ENCODE measurements at places on chromosomes 4 and X.

GRCh38 chr4:160034501-160034900, 931.6 kb downstream of the RAPGEF2 start:
- no peak for DNase-seq

DNA sequence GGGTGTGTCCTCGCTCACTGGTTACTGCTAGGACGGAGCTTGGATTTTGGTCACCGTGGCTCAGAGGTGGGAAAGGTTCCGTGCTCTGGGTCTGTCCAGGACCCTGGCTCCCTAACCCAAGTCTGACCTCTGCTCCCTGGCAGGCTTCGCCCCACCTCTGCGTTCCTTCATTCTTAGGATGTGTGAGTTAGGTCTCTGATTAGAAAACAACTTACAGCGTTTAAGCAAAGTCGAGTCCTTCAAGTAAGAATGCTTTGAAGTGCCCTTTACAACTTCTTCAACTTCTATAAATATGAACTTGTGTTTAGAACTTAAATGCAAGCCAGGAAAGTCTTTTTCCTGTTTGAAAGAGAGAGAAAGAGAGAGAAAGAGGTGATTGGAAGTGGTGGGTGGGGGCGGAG, 891 bp downstream of the TLR2 start:
- no peak for DNase-seq

GRCh38 chr4:98967786-98968329, 27.7 kb upstream of the METAP1 start:
- no peak for DNase-seq

DNA sequence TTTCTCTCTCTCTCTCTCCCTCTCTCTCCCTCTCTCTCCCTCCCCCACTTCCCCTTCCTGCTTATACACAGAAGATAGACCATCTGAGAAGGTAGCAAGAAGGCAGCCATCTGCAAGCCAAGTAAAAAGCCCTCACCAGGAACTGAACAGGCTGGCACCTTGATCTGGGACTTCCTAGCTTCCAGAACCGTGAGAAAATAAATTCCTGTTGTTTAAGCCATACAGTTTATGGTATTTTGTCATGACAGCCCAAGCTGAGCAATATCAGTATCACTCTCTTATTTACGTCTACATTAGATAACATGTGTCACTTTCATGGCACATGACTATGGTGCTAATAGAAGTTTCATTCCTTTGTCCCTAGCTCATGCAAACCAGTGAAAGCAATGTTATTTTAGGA, 581.1 kb downstream of the INPP4B start:
- DNase-seq: peak; percentile 64

DNA sequence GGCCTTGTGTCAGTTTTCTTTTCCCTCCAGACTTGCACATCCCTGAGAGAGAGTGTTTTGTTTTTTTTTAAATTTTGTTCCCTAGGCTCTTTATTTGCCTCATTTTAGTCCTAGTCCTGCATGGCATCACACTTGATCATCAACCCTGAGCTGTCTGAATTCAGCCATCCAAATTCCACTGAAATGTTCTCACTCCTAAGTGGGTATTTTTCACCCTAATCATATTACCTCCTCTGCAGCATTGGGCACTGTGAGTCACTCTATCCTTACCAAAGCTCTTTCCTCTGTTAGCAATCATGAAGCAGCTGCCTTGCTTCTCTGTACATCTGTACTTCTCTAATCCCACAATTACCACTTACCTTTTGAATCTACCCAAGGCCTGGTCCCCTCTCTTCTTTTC, 356.6 kb upstream of the MAGEB2 start:
- peak; percentile 23 for DNase-seq

DNA sequence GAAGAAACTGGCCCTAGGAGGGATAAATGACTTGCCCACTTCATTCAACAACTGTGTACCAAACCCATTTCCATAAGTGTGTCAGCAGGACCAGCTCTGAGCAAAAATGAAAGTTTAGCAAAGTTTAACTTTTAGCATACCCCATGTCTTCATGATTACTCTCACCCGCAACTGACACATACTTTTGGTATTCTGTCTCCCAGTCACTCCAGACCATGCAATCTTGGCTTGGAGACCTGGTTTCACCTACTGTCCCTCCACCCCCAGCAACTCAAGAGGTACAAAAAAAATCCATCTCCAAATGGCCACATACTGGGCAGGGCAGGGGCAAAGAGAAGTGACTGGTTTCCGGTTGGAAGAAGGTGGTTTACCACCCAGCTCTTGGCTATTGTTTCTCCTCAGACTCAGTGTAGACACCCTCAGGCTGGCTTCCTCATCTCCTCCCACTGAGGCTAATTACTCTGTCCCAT, 79.8 kb downstream of the RLIM start:
- DNase-seq: peak; percentile 20

DNA sequence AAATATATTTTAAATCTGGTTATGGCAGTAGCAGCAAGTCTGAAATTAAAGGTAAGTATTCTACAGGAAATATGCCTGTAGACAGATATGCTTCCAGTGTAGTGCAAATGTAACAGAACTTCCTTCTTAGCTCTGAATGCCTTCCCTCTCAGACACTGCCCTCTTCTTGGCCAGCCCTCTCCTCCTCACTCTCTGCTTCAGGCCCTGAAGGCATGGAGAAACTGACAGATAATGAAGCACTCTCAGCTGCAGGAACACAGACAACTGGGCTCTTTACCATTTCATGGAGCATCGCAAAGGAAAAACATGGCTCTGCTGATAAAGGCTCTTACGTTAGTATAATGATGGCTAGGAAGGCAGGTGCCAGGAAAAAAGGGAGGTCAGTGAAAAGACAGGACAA, 431.5 kb upstream of the RASGEF1B start:
- no peak for DNase-seq

DNA sequence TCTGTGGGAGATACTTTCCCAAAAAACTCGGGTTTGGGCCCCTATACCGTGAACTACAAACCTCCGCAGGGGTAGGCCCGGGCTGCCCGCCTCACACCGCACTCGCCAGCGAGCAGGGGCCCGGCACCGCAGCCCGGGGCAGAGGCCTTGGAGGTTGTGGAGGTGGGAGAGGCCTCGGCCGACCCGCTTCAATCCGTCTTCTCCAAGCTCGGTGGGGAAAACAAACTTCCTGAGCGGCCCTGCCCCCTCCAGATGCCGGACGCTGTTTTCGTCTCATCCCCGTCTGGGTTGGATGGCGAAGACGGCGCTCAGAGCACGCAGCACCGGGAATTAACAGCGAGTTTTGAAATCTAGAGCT, 442 bp upstream of the MCUB start:
- no peak for DNase-seq

DNA sequence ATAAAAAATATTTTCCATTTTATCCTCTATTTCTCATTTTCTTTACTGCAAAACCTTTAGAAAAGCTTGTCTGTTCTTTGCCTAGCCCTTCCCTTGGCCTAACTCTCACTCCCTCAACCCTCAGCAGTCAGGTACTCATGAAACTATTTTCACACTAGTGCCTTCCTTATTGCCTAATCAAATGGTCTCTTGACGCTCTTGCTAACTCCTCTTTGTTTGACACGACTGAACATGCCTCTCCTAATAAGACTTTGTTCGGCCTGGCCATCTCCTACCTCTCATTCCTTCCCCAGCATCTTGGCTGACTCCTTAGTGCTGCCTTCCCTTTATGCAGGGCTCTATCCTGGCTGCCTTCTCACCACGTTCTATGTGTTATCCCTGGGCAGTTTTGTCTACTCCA, 11.1 kb upstream of the LRAT start:
- DNase-seq: no peak

- no peak for DNase-seq
Observed at GRCh38 chr4:8745005-8745790, 126.4 kb downstream of the HMX1 start.

- DNase-seq: no peak
Observed at GRCh38 chr4:102315532-102315931, 29.8 kb downstream of the SLC39A8 start.

DNA sequence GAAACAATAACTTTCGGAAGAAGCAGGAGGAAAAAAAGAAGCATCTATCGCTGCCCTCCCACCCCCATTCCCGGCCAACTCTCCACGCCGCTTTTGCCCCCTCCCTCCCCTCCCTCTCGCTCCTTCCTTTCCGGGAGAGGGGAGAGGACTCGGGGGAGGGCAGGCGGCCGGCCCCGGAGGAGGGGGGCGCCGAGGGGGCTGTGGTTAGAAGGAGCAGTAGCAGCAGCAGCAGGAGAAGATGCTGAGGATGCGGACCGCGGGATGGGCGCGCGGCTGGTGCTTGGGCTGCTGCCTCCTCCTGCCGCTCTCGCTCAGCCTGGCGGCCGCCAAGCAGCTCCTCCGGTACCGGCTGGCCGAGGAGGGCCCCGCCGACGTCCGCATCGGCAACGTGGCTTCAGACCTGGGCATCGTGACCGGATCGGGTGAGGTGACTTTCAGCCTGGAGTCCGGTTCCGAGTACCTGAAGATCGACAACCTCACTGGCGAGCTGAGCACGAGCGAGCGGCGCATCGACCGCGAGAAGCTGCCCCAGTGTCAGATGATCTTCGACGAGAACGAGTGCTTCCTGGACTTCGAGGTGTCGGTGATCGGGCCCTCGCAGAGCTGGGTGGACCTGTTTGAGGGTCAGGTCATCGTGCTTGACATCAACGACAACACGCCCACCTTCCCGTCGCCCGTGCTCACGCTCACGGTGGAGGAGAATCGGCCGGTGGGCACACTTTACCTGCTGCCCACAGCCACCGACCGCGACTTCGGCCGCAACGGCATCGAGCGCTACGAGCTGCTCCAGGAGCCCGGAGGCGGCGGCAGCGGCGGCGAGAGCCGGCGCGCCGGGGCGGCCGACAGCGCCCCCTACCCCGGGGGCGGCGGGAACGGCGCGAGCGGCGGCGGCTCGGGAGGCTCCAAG, 1.3 kb downstream of the PCDH7 start:
- DNase-seq: no peak

DNA sequence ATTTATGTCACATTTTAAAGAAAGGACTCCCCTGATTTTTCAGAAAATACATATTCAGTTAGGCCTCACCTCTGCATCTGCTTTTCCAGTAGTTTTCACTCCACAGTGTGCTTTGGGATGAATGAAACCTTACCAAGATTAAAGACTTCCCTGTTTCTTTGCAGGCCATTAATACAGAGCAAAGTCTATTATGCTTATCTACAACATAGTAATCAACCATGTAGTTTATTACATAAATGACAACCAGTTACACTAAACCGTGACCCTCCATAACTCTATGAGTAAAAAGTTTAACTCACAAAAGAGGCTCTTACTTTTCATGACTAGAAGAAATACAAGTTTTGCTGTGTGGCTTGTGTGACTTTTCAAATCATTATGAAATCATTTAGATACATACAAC, 2.3 kb downstream of the LRRC66 start:
- DNase-seq: no peak

- DNase-seq: no peak
Observed at GRCh38 chr4:155430895-155431795, 54.4 kb upstream of the MAP9 start.

DNA sequence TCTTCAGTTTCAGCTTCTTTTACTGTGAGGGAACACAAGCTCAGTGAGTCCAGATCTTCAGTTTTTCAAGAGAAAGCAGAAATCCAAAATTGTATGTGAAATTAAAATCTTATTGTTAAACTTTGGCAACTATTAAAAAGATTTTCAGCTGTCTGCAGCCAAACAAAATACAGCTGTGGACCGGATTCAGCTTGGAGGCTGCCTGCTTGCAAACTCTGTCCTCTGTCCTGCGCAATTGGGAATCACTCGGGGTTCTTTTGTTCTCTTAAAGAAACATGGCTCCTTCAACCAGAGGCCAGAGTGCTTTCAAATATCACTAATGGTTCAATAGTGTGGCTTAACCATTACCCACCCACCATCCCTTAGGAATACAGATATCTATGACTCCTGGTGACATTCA, 201.2 kb downstream of the CHIC2 start:
- DNase-seq: no peak

GRCh38 chr4:6751611-6752485, 30.7 kb upstream of the KIAA0232 start:
- DNase-seq: no peak

GRCh38 chr4:61741327-61742096, 541.4 kb downstream of the ADGRL3 start:
- no peak for DNase-seq

DNA sequence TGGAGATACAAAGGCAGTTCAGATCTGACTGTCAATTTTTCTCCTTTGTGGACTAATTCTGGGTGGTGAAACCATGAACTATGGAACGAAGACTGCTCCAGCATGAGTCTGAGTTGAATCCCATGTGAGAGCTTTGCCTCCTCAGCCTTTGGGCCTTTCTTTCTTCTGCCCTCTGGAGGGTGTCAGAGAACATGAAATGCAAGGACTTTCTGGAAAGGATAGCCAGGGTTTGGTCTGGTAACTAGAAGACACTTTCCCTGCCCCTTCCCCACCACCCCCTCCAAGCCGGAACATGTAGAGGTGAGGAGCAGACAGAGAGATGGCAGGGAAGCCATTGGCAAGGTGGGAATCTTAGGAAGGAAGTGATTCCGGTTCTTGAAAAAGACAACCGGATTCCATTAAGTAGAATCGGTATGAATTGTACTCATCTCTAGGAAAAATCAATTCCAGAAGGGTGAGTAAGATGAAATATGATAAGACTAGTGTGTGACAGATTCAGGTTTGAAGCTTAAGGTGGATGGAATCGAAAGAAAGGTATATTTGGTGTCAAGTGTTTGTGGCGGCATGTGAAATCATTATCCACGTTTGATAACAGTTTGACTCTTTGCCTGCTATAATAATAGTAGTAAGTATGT, 19.0 kb downstream of the FHL1 start:
- no peak for DNase-seq

- no peak for DNase-seq
Observed at GRCh38 chr4:137685357-137685756, 153.1 kb upstream of the PCDH18 start.

GRCh38 chr4:187491286-187491685, 504.3 kb upstream of the ZFP42 start:
- no peak for DNase-seq

DNA sequence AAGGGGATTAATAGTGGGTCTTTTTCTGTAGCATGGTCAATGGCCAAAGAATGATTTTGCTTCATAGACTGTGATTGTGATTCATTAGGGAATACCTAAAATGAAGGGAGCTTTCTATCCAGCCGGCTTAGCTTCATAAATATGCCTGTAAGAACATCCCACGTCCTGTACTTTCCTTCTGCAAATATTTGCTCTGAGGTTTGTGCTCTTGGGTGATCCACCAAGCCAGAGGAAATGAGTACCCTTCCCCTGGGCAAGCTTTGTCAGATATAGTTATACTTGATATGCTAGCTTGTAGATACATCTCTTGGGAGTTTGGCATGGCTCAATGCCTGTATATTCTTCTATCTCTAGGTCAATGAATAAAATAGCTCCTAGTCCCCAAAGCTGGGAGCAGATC, 28.2 kb upstream of the SPARCL1 start:
- DNase-seq: no peak

DNA sequence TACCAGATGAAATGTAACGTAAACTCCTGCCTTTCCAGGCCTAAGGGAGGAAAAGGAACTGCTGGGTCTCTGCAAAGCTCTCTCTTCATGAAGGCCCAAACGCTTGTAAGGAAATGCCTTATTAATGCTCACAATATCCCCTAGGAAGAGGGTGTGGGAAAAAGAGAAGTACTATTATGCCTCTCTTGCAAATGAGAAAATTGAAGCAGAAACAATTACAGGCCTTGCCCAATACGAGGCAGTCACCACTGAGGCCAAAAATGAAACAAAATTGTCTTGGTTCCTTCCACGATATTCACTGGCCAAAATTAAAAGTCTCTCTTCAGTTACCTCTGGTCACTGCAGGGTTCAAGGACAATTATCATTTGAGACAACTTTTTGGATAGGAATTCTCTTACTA, 3.2 kb downstream of the SCARB2 start:
- no peak for DNase-seq

- DNase-seq: no peak
Observed at GRCh38 chr4:140059159-140059558, 94.8 kb downstream of the MAML3 start.

Data from HS-27A (cell line).